ENCODE measurements at places on chromosomes 12 and 14.

- DNase-seq = no peak
These were observed 16.2 kb downstream of the PXN start for GRCh38 chr12:120249266-120249874.

- no peak for DNase-seq
These were observed 24.5 kb upstream of the TMCC3 start for GRCh38 chr12:94674835-94675234.

GRCh38 chr14:38083039-38083438 is 124.7 kb upstream of the SSTR1 start:
- DNase-seq = no peak

- no peak for DNase-seq
These were observed 60.2 kb downstream of the PLXNC1 start for GRCh38 chr12:94208622-94208966.

- no peak for DNase-seq
These were observed 54.2 kb upstream of the LRRK2 start for GRCh38 chr12:40170593-40170992.

DNA sequence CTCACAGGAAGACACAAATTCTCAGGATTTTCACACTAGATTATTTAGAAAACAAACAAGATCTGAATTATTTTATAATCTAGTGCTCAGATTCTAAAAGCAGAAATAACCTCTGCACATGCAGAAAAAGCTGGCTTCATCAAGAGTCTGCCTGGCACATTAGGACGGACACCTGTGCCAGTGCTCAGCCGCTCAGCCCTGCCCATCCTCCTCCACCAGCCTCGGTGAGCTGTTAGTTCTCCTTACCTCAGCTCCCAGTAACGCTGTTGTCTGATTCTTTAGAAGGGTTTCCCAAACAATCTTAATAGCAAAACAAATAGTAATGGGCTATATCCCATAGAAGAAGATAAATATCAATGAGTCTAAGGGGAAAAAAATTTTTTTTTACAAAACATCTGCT is 27.7 kb downstream of the DUSP16 start:
- DNase-seq = no peak

DNA sequence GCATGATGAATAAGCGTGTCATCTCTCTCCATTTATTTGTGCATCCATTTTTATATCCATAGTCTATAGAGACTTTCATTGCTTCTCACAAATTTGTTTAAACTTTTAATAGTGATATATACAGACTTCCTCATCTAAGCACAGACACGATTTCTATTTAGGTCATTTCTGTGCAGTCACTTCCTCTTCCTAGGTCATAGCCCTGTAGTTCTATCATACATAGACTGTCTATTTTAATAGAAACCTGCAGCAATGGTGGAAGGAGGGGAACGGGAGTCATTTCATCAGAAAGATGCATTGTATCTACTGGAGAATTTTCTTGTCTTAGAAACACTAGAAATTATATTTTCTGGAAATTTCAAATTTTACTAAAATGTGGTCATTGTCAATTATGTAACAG is 133.4 kb upstream of the FGD4 start:
- no peak for DNase-seq

DNA sequence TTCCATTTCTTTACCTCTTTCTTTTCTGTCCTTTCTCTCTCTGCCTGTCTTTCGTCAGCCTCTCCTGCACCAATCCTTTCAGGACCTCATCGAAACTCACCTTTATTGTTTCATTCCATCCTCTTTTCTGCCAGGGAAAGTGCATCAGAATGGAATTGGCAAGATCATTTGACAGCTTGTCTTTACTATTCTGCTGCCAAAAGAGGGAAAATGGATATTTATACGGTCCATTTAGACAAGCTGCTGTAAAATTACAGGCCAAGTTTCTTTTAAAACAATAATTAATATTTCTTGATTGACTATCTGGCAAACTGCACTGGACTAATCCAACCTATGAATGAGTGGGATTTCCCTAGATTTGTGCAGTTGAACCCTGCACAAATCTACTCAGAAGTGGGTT is 7.6 kb upstream of the SRGAP1 start:
- no peak for DNase-seq

GRCh38 chr14:33915682-33916081 is 35.2 kb downstream of the EGLN3 start:
- DNase-seq = no peak

DNA sequence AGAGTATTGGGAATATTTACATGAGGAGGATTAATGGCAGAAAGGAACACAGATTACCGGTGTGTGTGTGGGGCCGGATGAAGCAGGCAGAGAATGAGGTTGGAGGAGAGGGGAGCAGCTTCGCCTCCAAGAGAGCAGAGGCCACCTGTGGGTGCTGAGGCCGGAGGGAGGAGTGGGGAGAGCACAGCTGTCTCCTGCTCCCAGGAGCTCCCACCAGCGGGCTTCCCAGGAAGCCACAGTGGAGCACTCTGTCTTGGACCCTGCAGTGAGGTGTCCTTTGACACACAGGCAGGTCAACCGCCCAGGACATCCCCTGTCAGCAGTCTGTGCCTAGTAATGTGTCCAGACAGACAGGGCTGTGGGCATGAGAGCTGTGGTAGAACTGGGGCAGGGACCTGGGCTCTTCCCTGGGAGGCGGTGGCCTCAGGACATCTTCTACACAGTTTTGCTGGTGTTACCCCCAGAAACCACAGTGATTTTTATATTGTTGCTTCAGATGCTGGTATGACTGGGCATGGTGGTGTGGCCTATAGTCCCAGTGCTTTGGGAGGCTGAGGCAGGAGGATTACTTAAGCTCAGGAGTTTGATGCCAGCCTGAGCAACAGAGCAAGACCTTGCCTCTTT is 18.5 kb upstream of the AMN start:
- no peak for DNase-seq

DNA sequence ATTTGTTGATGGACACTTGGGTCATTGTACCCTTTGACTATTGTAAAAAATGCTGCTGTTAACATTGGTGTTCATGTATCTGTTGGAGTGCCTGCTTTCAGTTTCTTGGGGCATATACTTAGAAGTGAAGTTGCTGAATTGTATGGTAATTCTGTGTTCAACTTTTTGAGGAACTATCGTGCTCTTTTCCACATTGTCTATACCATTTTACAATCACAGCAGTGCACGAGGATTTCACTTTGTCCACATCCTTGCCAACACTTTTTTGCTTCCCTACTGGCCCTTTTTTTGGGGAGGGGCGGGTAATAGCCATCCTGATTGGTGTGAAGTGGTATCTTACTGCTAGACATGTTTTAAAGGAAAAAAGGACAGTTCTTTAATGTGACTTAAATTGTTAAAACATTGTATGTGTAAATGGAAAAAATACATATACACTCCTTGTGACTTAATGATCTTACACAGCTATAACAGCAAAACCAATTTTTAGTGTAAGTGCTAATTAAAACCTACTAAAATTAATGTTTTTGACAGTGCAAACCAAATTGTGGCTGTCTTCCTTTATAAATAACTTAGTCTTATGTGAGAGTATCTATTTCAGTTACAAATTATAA is 52.7 kb downstream of the WNK1 start:
- DNase-seq = no peak

DNA sequence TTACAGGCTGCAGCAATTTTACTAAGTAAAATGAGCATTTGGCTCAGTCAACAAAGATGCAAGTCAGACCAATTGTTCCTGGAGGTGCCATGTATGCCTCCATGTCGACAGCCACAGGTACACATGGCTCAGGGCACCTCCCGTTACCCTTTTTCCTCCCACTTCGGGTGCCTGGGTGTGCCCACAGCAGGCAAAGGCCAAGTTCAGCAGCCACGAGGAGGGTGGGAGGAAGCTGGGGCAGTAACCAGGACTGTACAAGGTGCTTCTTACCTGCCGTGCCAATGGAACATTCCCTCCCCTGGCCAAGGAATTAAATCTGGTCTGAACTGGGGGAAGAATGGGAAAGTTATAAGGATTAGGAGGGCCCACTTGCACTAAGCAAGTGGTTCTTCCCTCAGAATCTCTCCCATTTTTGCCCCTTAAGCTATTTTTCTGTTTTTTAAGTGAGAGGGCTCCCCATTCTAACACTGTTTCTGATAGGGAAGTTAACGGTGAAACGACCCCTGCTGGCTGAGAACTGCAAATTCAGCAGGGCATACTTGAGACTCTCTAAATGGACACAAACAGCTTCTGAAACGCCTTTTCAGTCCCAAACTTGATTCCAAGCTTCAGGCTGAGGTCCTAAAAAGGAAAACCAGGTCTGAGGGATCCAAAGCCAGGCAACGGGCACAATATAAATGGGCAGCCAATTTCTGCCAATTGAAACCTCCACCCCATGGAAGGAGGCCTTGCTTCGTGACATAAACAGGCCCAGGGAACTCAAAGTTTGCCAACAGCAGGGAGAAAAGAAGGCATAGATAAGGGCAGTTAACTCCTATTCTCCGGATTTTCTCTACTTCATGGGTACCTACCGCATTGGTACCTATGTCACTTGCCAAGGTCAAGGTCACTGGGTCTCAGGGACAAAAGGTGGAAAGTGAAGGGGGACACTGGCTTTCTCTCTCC is 24.8 kb downstream of the CLECL1 start:
- DNase-seq = peak; percentile 44

All from D341Med (cell line).